T-helper 2 cell (primary cell): ENCODE measurements at places on chromosomes 11 and 22.

- no peak for DNase-seq
Measured at GRCh38 chr22:27461470-27461869, 340.1 kb downstream of the MN1 start.

GRCh38 chr11:128708660-128709059, 14.8 kb downstream of the FLI1 start:
- DNase-seq, result no peak

DNA sequence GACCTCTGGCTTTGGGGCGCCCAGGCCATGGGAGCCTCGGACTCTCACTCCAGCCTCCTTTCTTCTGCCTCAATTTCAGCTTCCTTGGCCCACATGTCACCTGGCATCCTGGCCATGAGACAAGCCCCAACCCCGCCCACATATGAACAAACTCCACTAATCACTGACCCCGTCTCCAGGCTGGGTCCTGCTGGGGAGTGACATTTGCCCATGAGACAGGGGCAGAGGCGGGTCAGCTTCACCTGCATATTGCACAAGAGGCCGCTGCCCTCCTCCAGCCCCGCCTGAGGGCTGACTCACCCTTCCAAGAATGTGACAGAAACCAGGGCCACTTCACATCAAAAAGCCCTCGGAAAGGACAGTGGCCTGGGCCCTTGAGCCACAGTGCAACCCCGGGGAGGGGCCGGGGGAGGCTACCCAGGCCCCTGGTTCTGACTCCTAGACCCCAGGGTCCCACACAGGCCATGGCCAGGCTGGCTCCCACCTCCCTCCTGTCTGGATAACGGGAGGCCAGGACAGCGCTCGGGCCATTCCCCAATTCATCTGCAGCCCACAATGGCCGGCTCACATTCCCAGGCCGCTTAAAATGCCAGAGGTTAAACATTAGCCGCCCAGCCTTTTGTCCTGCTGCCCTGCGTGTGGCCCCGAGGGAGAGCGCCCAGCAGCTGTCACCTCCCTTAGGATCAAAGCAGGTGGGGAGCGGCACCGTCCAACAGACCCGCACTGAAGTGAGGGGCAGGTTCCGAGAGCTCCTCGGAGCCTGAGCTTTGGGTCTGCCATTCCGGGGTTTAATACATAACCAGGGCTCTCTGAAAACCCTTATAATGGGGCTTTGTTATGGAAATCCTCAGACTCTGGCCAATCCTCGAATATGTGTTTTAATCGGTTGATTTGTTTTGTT, 42.3 kb downstream of the TRMU start:
- no peak for DNase-seq

DNA sequence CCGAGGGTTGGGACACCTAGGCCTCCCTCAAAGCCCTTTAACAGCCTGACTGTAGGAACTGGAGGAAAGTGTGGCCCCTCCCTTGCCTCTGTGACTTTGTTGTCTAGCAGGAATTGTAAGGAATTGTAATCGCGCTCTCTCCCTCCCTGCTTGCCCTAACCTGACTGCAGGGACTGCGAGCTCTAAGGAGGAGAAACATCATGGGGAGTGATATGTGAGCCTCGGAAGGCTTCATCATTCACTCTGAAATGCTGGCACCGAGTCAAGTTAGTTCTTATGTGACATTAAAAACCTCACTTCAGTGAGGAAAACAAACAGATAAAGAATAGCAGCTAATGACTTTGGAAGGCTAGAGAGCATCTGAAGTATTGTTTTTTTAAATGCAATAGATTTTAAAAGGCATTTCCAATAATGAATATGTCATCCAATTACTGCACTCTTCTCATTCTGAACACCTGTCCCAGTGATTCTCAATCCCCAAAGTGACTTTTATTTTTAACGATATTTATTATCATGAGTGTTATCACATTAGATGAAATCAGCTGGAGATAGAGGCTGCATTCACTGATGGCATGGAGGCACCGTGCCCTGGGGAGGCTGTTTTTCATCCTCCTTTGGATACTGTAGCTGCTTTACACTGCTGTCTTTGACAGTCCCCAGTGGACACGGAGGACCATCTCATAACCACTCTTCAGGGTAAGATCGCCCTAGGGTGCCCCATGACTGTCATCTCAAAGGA, 58.5 kb upstream of the NTM start:
- DNase-seq, result no peak

DNA sequence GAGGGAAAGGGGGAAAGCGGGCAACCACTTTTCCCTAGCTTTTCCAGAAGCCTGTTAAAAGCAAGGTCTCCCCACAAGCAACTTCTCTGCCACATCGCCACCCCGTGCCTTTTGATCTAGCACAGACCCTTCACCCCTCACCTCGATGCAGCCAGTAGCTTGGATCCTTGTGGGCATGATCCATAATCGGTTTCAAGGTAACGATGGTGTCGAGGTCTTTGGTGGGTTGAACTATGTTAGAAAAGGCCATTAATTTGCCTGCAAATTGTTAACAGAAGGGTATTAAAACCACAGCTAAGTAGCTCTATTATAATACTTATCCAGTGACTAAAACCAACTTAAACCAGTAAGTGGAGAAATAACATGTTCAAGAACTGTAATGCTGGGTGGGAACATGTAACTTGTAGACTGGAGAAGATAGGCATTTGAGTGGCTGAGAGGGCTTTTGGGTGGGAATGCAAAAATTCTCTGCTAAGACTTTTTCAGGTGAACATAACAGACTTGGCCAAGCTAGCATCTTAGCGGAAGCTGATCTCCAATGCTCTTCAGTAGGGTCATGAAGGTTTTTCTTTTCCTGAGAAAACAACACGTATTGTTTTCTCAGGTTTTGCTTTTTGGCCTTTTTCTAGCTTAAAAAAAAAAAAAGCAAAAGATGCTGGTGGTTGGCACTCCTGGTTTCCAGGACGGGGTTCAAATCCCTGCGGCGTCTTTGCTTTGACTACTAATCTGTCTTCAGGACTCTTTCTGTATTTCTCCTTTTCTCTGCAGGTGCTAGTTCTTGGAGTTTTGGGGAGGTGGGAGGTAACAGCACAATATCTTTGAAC, 6.8 kb downstream of the MALAT1 start:
- no peak for DNase-seq

- DNase-seq, result no peak
Measured at GRCh38 chr11:77409046-77409445, 64.8 kb downstream of the PAK1 start.
